ENCODE measurements at places on chromosomes 7 and 10.
A peak's percentile ranks its signal among the peaks of the same experiment; 100 is the strongest.

- peak; percentile 11 for DNase-seq
These were observed 727 bp downstream of the ATRNL1 start for GRCh38 chr10:115093776-115094408.

GRCh38 chr7:103116991-103117390, 31.9 kb downstream of the NAPEPLD start:
- no peak for DNase-seq

DNA sequence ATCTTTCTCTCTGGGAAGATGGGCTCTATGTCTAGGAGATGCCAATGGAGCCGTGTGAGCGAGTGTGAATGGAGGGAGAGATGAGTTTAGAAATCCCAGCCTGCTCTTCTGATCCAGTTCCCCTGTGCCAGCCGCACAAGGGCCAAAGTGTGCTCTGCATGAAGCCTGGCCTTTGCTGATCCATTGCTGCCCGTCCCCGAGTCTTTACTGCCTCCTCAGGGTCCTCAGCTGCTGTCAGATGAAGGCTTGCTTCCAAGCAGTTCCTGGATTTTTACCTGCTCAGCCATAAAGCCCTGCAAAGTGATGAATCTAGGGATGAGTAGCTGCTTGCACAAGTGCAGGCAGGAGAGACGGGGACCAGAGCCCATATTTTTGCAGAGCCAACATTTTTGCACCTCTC, 115.9 kb downstream of the ZMIZ1 start:
- DNase-seq, result no peak

- no peak for DNase-seq
These were observed 32.6 kb upstream of the MXI1 start for GRCh38 chr10:110174816-110175215.

All from A549 (cell line).